ENCODE measurements at places on chromosomes 2 and 18. TPM values are rescaled to one million over a fixed set of nuclear protein-coding genes. Genes with fewer than 3 reads are reported as not detected.

Gene COX5B
- 275 TPM for total RNA-seq

- H3K36me3 ChIP-seq, result no peaks in the 10 kb centered on the region
- H3K4me3 ChIP-seq, result no peak overlapping the region
- H3K27ac ChIP-seq, result no peak overlapping the region
Measured at GRCh38 chr2:193332941-193333340, 1138.2 kb upstream of the TMEFF2 start.

DNA sequence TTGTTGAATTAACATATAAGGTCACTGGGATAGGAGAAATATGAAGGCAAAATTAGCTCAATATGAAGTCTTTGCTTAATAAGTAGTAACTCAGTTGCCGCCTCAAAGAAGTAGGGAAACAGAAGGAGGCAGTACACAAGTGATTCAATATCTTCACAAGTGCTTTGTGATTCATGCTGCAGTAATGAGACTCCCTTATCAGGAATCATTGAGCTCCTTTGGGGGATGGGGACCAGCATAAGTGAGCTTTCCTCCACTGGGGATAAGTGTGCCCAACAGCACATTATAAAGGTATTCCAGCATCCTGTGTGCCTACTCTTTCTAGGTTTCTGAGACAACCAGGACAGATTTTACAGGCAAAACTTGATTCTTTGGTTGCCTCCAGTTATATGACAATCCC, 323.4 kb upstream of the UBE2E3 start:
- no peaks in the 10 kb centered on the region for H3K27me3 ChIP-seq
- H3K4me1 ChIP-seq, result peaks cover 18% of the 10 kb centered on the region
- no peak overlapping the region for H3K4me3 ChIP-seq
- no peak overlapping the region for H3K27ac ChIP-seq

- no peaks in the 10 kb centered on the region for H3K36me3 ChIP-seq
- H3K27ac ChIP-seq, result no peak overlapping the region
- no peak for DNase-seq
Measured at GRCh38 chr18:57035590-57035989, 111.3 kb upstream of the BOD1L2 start.

DNA sequence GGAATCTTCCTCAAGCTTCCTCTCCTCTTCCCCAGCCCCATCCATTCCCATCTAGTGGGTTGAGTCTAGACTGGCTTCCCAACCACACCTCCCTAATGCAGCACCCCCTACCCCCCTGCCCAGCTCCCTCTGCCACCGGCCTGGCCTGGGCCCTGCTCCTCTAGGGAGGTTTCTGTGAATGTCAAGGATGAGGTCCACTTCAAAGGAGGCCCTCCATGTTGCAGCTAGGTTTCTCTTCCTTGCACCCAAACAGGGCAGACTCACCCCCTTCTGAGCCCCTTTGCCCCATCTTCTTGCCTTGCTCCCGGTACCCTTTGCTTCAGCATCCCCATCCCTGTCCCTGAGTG, 18.3 kb downstream of the EMX1 start:
- peaks cover 5% of the 10 kb centered on the region for H3K4me1 ChIP-seq
- no peaks in the 10 kb centered on the region for H3K36me3 ChIP-seq
- H3K27ac ChIP-seq, result no peak overlapping the region
- no peak overlapping the region for H3K4me3 ChIP-seq

DNA sequence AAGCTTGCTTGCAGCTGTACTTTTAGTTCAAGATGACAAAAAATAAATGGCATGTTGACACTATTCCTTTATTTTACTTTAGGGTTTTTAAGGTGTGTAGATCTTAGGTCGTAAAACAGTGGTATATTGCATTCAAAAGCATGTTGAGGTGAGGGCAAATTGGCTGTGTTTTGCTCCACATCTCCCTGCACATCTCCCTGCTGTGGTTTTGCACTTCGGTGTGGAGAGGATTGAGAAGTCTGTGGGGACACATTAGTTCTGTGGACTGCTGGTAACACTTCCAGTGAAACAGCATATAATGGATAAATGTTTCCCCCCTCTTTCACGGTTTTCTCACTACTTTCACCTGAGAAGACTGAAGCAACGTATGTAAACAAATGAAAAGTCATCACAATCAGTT, 25.1 kb downstream of the C2orf74 start:
- no peaks in the 10 kb centered on the region for H3K4me1 ChIP-seq
- no peak overlapping the region for H3K4me3 ChIP-seq
- H3K27me3 ChIP-seq, result no peaks in the 10 kb centered on the region
- no peak for DNase-seq
- H3K36me3 ChIP-seq, result peaks cover 92% of the 10 kb centered on the region

GRCh38 chr2:63780518-63781155, 61.1 kb upstream of the UGP2 start:
- no peaks in the 10 kb centered on the region for H3K36me3 ChIP-seq
- no peak overlapping the region for H3K27ac ChIP-seq
- H3K4me1 ChIP-seq, result peaks cover 12% of the 10 kb centered on the region

GRCh38 chr18:36931106-36931505, 102.2 kb downstream of the KIAA1328 start:
- H3K4me1 ChIP-seq, result no peaks in the 10 kb centered on the region
- no peak for DNase-seq
- no peaks in the 10 kb centered on the region for H3K36me3 ChIP-seq
- H3K4me3 ChIP-seq, result no peak overlapping the region

GRCh38 chr2:230886671-230887071, 21.9 kb downstream of the ITM2C start:
- no peak overlapping the region for H3K4me3 ChIP-seq
- H3K27me3 ChIP-seq, result no peaks in the 10 kb centered on the region
- peaks cover 12% of the 10 kb centered on the region for H3K4me1 ChIP-seq
- no peak for DNase-seq
- H3K36me3 ChIP-seq, result no peaks in the 10 kb centered on the region

DNA sequence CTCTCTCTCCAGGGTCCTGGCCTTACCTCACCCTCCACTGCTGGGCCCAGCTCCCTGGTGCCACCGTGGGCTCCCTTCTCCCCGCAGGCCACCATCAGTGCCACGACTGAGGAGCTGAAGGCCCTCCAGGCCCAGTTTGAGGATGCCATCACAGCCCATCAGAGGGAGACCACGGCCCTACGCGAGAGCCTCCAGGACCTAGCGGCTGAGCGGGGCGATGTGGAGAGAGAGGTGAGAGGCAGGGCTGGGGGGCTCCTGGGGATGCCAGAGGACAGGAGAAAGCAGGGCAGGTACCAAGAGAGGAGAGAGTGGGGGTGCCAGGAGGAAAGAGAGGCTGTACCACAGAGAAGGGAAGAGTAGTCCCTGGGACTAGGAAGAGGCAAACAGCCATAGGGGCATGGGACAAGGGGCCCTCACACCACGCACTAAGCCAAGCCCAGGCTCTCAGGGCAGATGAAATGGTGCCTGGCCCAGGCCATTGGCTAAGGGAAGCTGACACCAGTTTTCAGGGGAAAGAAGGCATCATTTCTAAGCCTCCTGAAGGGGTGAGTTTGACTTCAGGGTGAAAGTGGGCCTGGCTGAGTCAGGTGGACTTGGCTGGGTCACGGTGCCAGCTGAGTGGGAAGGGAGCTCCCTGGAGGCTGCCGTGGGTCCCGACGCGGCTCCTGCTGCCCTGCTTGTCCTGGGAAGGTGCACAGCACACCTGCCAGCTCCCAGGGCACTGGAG, 39.0 kb upstream of the SNED1 start:
- no peaks in the 10 kb centered on the region for H3K27me3 ChIP-seq
- DNase-seq, result no peak
- no peak overlapping the region for H3K4me3 ChIP-seq
